ENCODE measurements at places on chromosomes 6 and 20.
A peak's percentile ranks its signal among the peaks of the same experiment; 100 is the strongest.

DNA sequence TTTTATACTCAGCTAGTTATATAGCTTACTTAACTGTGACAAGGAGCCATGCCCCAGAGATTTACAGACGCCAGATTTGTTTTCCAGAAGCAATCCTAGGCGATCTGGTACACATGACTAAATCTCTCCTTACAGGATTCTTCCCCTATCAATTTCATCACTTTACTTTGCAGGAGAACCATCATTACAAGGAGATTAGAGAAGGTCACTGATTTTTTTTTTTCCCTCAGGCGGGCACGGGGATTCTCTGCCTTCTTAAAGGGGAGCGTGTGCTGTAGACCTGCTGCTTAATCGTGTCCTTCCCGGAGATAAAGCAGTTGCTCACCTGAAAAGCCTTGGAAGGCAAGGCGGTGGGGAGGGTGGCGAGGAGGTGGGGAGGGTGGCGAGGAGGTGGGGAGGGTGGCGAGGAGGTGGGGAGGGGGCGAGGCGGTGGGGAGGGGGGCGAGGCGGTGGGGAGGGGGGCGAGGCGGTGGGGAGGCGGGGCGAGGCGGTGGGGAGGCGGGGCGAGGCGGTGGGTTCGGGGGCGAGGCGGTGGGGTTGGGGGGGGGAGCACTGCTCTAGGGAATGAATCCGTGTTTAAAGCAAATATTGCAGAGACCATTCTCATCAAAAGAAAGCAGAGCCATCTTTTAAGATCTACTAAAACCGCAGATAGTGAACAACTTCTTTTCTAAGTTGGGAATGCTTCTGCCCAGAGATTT is 14.3 kb upstream of the MRAP2 start:
- DNase-seq, result no peak

DNA sequence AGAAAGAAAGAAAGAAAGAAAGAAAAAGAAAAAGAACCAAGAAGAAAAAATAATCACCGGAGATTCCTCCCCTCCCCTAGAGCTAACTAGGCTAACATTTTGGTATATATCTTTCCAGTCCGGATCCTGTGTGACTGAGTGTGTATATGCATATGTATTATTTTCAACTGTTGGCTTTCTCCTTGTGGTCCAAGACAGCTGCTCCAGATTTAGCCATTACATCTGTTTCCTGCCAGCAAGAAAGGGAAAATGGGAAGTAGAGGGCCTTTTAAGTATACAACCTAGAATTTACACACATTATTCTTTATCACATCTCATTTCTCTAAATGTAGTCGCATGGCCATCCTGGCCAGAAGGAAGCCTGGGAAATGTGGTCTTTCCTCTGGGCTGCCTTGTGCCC is 15.2 kb downstream of the SLC52A3 start:
- DNase-seq, result no peak

DNA sequence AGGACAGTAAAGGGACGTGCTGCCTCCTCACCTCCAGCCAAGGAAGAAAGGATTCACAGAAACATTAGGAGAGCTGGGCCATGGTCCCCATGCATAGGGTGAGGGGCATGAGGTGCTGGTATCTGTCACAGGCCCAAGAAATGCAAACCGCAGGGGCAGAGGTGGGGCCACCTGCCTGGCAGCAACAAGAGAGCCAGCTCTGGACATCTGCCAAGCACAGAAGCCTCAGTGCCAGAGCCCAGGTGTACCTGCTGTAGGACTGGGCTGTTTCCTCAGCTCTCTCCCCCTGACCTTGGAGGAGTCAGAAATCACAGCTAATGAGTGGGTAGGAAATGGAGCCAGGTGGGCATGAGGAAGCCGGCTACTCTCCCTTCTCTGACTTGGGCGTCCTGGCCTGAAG is 45.3 kb downstream of the SLC2A12 start:
- DNase-seq, result no peak

DNA sequence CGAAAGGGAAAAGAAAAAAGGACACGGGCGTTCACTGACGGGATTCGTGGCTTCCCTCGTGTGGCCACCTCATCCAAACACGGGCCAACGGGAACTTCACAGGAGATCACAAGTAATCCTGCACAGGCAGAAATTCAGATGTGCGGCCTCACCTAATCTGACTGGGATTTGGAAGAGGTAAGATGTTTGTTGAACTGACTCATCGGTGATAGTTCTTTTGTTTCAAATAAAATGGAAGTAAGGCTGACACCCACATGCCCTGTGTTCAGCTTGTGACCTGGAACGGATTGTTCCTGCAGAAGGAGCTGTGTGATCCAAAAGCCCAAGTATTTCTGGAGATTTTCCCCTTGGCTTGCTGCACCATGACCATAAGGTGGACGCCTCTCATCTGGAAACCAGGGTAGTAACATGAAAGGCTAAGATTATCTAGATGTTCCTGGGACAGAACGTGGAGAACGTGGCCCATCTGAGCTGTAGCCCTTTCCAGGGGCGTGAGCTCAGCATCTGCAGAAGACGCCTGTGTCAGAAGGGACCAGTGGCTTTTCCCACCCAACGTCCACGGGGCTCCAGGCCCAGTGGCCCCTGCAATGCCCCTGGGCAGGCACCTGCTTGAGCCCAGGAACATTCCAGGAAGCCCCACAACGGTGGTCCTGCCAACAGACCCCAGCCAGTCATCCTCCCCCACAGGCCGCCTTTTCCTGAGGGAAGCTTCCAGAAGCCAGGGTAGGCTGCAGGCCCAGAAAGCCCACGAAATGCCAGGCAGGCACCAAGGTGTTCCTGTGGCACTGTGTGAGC is 39.7 kb downstream of the DLL1 start:
- no peak for DNase-seq

DNA sequence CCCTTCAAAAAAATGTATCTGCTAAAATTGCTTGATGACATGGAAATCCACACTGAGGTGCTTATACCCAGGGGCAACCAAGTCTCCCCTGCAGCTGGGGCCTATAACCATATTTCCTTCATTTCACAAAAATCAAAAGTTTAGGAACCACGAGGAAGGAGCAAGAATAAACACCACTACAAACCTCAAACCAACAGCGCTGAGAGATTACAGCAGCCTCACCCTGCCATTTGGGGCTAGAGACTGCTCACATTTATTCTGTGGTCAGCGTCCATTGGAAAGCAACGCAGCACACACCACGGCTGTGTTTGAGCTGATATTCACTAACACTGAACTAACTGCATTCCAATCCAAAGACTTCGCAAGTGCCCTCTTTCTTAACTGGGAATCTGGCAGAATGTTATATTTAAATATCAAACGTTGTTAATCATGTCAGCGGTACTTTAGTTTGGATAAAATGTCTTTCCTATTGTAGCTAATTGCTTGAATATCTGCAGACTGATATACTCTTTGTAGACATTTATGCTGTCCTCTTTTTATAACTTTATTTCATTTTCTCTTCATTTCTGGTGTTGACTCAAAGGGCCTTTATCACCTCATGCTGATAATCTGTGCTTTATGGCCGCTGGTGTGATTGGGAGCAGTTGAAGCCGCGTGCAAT is 94.6 kb downstream of the FOXA2 start:
- no peak for DNase-seq

- DNase-seq, result no peak
These were observed 58.1 kb downstream of the NOL4L start for GRCh38 chr20:32527052-32527446.

DNA sequence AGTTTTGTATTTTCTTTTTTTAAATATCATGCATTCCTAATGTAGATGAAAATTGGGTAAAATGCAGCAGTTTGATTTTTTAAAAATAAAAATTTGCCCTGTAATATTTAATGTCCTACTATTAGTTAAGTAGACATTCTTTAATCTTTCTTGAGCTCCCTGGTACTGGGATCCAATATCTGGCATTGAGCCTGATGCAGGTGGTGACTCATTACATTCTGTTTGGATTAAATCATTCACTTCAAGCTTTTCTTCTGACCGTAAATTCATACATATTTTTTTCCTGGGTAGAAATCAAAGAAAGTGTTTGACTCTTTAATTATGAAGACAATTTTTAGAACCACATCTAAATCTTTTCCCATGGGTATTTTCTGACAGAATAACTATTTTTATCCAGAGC is 768.8 kb upstream of the SLC35B3 start:
- no peak for DNase-seq

DNA sequence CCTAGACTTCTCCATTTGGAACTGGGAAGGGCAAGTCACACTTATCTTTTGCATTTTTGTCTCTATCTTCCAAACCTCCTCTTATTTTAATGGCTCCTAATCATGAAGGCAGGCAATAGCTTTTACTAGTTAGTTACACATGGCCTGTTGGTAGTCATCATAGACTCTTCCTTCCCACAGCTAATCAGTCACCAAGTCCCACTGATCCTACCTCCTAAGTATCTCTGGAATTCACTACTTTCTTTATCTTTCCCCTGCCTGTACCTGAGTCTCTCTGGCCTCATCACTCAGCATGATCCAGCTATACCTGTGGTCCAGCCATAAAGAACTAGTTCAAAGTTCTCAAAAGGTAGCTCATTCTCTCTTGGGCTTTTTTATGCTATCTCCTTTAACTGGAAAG is 18.8 kb downstream of the TMX4 start:
- DNase-seq, result no peak

DNA sequence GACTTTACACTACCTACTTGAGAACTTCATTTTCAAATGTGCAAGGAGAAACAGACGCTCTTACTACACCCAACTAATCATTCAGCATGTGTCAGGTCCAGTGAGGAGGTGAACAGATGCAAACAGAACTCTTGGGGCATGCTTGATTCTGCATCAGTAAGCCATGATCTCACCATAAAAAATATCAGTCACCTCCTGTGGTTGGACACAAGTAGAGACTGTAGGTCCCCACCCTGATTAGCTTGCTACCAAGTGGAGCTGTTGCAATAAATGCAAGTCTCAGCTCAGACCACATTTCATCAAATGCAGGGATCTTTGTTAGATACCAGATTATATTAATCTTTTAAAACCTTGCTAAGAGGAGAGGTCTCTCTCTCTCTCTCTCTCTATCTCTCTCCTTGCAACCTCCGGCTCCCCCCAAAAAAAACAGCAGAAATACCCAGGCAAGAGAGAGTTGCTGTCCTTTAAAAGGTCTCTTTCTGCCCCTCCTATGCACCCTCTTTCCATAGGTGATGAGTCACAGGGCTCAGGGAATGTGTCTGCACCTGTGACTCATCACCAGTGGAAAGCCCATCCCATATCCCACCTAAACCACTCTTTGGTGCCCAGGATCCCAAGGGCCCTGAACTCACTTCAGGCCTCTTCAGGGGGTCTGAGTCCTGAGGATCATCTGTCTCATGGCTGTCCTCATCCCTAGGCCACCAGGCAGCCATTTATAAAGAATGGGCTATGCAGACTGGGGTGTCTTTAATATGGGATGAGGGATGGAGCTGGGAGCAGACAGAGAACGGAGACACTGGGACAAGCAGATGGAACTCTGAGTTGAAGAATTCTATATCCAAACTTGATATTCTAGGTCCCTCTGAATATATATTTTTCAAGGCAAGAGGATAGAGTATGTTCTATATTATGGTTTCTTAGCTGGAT is 154.5 kb downstream of the QRSL1 start:
- DNase-seq, result no peak

DNA sequence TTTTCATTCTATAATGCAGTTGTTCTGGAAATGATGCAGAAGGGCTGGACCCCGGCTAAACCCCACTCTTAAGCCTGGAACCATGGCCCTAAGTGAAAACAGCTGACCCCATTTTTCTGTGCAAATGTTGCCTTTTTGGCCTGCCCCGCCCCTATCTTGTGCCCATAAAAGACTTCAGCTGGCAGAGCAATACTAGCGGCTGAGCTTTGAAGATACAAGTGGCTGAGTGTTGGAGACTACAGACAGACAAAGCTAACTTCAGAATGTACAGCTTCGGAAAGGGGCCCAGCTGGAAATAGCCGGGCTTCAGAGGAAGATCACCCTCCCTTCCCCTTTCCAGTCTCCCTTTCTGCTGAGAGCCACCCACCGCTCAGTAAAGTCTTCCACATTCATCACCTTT is 258.6 kb upstream of the SPTLC3 start:
- DNase-seq, result no peak

DNA sequence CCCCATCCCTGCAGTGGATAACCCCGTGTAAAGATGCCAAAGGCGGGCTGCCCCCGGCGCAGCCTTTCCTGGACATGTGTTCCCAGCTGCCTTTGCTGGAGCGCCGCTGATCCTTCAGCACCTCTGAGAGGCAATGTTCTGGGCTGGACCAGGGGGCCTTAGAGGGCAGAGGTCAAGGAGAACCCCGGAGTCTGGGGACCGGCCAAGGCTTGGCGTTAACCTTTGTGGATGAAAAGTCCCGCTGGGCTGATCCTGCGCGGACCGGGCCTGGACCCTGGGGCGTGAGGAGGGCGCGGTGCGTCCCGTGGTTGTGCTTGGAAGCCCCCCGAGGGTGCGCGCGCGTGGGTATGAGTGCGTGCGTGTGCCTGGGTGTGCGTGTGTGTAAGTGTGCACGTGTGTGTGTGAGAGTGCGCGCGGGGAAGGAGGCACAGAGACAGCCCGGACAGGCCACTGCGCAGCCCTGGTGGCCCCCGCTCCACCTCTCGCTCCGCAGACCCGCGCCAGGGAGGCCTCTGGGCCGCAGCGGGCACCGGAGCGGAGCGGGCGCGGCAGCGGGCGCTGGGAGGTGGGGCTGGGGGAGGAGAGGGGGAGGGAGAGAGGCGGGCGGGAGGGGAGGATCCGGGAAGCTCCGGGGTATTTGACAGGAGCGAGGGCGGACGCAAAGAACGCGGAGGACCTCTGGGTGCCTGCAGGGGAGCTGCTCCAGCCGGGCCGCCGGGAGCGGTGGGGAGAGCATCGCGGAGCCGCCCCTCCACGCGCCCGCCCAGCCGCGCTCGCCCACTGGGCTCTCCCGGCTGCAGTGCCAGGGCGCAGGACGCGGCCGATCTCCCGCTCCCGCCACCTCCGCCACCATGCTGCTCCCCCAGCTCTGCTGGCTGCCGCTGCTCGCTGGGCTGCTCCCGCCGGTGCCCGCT is at the start of gene SMOC2:
TSS of gene SMOC2 (plus strand) at position 665 of the 914 bp plus-strand sequence. CDS start at position 852, 187 bp downstream.
- no peak for DNase-seq

- DNase-seq, result no peak
These were observed 15.0 kb downstream of the MBOAT1 start for GRCh38 chr6:20197251-20197650.

DNA sequence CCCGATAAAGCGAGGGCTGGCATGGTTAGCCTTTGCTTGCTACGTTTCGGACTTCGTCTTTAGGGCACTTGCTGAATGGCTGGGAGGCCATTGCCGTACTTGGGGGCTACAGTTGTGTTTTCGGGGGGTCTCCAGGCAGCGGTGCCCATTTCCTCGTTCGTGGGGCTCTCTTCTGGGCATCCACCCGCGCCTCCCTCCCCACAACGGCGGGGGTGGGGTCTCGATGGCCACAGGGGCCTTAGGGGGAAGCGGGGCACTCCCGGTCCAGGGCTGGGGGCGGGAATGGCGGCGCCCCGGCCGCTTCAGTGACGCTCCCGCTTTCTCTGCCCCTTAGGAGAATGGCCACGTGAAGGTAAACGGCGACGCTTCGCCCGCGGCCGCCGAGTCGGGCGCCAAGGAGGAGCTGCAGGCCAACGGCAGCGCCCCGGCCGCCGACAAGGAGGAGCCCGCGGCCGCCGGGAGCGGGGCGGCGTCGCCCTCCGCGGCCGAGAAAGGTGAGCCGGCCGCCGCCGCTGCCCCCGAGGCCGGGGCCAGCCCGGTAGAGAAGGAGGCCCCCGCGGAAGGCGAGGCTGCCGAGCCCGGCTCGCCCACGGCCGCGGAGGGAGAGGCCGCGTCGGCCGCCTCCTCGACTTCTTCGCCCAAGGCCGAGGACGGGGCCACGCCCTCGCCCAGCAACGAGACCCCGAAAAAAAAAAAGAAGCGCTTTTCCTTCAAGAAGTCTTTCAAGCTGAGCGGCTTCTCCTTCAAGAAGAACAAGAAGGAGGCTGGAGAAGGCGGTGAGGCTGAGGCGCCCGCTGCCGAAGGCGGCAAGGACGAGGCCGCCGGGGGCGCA is 2.4 kb downstream of the MARCKS start:
- DNase-seq, result peak; percentile 19
